Metanephros (tissue), 2 donors: ENCODE measurements at places on chromosomes 7 and 10. TPM values are rescaled to one million over a fixed set of nuclear protein-coding genes. Genes with fewer than 3 reads are reported as not detected.

Gene KIF20B
- total RNA-seq = 6.7 TPM

Gene PRSS37
- not detected for total RNA-seq

Gene MKLN1
- 63.6 TPM for total RNA-seq

Gene UNCX
- total RNA-seq = 7.5 TPM

Gene MAGI2
- total RNA-seq = 56.2 TPM

Gene GRID1
- total RNA-seq = 2.7 TPM

Gene AKR1C2
- total RNA-seq = 7.9 TPM

Gene CEP55
- 6.2 TPM for total RNA-seq

Gene HMX2
- total RNA-seq = 0.99 TPM

Gene OR2A42
- total RNA-seq = 0.06 TPM

Gene PILRA
- 6.1 TPM for total RNA-seq

Gene CALCR
- 1.8 TPM for total RNA-seq

Gene CABCOCO1
- total RNA-seq = 1.4 TPM

Gene CFAP46
- total RNA-seq = 4.6 TPM

Gene LRGUK
- 4.7 TPM for total RNA-seq

Gene INMT
- total RNA-seq = 9.5 TPM
